ENCODE measurements at places on chromosomes 13 and 19.

- no peak for DNase-seq
These were observed 67.7 kb upstream of the ABCC4 start for GRCh38 chr13:95368998-95369397.

DNA sequence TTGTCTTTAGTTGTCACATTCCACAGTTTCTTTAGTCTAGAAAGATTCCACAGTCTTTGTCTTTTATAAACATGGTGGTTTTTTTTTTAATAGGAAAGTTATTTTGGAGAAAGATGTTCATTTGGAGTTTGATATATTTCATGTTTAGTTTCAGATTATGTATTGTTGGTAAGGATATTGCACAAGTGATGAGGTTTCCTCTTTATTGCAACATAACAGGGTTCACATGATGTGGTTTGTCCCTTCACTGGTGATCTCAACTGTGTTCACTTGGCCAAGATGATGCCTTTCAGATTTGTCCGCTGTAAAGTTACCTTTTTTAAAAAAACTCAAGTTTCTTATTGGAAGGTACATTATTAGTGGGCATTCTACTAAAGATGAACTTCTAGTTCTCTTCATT lies 3.2 kb downstream of the ZNF230 start:
- no peak for DNase-seq

DNA sequence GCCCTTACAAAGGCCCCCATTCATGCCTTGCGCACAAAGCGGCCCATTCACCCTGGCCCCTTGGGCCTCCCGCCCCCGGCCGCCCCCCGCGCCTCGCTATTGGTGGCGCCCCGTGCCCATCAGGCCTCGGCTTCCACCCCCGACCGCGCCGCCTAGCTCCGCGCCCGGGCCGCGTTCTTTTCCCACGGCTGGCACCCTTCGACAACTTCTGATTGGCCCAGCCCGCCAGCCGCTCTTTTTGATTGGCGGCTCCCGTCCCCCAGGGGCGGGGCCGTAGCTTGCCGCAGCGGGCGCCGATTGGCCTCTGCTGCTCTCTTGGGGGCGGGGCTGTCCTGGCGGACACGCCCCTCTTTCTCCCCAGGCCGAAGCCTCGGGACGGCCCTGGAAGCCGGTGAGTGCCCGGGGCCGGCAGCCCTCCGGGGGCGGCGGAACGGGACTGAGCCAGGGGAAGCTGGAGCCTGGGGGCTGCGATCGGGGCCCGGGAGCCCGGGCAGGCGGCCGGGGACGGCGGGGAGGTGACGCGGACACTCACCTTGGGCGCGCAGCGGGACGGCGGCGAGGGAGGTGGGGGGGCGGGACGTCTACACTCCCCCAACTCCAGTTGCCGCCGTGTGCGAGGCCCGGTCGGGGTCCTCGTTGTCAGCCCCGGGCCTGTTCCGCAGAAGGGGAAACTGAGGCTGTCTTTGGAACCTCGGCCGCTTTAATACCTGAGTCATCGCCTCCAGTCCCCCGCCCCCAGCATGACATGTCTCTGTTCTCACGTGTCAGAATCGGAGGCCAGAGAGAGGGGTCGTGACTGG lies at the start of gene MYH14:
MYH14 (plus strand) TSS at position 342 of the 800 bp plus-strand sequence. CDS start 6,744 bp downstream, outside the sequence.
- DNase-seq, result peak; percentile 87

- no peak for DNase-seq
These were observed 299.3 kb upstream of the ARGLU1 start for GRCh38 chr13:106867249-106867648.

DNA sequence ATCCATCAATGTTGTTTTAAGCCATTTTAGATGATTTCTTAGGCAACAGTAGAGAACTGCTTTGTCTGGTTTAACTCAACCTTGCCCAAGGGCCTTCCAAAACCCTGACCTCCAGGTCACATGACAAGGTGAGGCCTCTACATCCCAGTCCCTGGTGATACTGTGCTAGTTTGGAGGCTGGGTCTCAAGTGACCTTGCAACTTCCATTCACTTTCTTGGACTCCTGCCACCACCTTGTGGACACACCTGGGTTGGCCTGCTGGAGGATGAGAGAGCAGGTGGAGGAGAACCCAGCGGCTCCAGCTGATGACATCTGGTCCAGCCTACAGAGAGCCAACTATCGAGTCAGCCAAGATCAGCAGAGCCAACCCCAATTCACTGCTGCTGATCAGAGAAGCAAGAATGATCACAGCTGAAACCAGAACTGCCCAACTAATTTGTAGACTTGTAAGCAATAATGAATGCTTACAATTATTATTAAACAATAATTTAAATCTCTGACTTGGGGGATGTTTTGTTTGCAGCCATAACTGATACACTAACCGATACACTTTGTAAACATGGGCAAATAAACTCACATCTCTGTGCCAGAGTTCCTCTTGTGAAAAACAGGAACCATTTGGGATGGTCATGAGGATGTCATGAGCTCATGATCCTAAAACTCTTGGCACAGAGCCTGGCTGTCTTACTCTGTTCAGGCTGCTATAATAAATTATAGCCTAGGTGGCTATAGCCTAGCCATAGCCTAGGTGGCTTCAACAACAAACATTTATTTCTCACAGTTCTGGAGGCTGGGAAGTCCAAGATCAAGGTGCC lies 11.5 kb downstream of the FAM187B start:
- no peak for DNase-seq

Data from heart left ventricle (tissue), 16 donors.